ENCODE measurements at places on chromosomes 12 and 14.
A peak's percentile ranks its signal among the peaks of the same experiment; 100 is the strongest.

DNA sequence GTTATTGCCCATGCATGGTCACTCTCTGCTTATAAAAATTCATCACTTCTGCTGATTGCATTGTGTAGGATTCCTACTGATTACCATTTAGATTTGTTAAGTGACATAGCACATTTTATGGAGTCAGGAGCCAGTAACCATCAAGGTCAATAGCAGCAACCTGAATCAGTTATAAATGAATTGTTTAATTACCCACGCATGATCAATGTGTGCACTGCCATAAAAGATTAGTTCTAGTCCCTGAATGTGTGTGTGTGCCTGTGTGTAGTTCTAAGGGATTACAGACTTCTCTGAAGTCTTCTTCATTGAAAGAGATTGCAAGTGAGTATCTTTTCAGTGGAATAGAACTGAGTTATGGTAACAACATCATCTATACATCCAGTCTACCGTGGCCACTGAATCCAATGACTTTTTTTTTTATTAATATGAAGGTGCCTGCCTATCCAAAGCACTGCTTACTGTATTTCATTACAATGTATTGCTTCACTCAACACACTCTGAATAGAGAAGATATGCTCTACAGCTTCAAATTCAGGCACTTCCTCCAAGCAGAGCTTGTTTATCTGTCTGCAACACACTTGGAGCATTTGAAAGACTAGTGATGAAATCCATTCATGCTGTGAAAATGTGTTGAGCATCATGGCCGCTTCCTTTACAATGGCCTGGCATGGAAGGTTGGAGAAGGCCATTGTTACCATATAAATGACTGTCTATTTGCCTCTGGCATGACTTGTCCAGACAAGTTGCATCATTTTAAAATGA lies 381.7 kb downstream of the DIO2 start:
- DNase-seq: no peak

DNA sequence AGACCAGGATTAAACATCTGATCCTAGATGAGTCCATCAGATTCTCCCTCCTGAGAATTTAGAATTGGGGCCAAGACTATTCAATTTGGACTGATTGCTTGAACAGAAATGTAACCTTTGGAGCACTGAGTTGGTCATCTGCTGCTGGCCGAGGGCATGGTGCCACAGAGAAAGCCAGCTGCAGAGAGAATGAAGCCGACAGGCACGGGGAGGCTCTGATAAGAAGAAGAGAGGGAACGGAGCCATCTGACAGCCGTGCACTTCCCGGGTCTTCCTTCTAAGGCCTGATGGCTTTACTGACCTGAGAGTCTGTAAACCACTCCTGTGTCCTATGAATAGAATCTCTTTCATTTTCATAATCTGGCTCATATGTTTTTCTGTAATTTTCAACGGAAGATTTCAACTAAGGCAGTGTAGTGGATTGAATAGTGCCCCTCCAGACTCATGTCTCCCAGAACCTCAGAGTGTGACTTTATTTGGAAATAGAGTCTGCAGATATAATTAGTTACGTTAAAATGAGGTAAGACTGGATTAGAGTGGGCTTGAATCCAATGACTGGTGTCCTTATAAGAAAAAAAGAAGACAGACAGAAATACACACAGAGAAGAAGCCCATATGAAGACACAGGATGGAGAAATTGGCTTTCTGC lies 39.1 kb upstream of the FRS2 start:
- no peak for DNase-seq

DNA sequence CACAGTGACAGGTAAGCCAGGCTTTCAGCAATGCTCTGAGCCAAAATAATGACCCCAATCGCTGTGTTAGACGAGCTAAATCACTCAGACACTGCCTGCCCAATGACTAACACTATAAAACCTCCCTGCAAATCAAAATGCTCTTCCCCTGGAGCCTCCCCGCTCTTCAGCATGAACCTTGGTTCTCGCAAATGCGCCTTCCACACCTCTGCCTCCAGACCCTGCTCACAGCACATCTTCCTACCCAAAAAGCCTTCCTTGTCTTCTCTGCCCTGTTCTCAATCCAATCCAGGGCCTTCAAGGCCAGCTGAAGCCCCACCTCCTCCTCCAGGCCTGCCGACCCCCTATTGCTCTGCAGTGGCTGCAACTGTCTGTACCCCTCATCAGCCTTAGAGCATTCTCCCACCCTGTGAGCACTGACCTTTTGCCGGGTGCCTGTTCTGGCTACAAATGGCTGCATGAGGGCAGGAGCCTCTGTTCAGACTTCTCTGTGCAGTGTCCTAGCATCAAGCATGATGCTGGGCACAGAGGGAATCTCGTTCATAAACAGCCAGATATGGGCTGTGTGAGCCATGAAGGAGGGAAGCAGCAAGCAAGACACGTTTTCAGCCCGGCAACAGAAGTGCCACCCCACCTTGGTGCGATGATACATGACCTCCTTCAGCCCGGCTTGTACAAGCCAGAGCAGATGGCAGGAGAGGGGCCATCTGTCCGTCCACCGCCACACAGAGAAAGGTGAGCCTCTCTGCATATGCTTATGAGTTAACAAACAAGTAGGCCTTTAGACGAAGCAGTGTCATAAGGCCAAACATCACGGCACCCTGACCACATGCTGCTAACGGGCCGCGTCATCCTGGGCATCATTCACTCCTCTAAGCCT lies 64.5 kb upstream of the DDX11 start:
- no peak for DNase-seq

GRCh38 chr14:105902131-105902898 lies 375.9 kb downstream of the TMEM121 start:
- no peak for DNase-seq

DNA sequence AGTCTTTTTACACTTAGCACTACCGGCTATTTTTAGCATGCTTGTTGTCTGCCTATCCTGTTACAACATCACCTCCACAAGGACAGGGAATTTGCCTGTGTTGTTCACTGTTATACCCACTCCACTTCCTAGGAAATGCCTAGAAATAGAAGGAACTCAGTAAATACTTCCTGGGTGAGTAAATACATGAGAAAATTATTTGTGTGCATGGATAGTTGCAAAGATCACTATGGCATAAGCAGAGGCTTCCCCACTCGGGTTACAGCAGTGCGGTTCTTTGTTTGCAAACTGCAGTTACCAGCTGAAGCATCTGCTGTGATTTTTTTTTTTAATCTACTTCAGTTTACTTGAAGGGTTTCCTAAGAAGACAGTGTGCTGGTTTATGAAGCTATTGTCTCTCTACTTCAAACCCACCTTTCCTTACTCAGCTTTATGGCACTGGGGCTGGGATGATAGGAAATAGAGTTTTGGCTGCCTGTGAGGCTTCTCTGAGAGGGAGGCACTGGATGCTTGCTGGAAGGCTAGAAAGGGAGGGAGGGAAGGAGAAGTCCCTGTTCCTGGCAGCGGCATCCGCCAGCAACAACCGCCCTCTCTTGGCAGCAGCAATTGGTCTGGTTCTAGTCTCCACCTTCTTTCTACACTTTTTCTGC lies 29.0 kb downstream of the PDE6H start:
- no peak for DNase-seq

- no peak for DNase-seq
These were observed 654 bp downstream of the FOXG1 start for GRCh38 chr14:28767030-28767852.

DNA sequence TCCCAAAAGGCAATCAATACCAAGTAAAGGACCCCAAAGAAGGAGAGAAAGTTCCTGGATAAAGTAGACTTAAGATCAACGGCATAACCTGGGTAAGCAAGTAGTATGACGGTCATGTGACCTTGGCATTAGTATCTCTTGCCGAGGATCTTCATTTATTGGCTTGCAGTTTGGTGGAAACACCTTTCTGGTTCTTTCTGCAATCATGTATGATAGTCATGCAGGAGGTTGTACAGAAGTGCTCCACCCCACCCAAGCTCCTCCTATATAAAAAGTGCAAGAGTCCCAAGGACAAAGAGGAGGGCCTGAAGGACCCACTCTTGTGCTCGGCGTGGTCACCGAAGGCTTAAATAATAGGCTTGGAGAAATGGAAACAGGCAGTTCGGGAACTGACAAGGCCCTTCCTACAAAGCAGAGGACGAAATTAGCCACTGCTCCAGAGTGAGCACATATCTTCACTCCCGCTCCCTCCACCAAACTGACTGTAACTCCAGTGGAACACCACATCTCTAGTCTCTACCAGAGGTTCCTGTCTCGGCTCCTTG lies 750 bp downstream of the CS start:
- DNase-seq: peak; percentile 66

GRCh38 chr12:55925870-55926737 lies 1.6 kb downstream of the PYM1 start:
- DNase-seq: no peak

DNA sequence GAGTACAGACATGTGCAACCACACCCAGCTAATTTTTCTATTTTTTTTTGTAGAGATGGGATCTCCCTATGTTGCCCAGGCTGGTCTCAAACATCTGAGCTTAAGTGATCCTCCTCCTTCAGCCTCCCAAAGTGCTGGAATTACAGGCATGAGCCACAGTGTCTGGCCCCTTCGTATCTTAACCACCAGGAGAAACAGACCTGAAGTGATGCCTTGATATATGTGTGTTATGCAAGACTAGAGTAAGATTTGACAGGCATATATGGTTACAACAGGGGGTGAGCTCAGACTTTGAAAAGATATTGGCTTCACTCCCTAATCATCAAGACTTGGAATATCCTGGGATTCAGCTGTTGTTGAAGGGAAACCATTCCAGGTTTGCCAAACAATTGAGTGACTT lies 10.7 kb upstream of the GALNT6 start:
- DNase-seq: no peak

GRCh38 chr12:54024127-54024526 lies 4.1 kb upstream of the HOXC6 start:
- DNase-seq: no peak

GRCh38 chr12:59096246-59096645 lies 175.9 kb upstream of the LRIG3 start:
- DNase-seq: no peak

DNA sequence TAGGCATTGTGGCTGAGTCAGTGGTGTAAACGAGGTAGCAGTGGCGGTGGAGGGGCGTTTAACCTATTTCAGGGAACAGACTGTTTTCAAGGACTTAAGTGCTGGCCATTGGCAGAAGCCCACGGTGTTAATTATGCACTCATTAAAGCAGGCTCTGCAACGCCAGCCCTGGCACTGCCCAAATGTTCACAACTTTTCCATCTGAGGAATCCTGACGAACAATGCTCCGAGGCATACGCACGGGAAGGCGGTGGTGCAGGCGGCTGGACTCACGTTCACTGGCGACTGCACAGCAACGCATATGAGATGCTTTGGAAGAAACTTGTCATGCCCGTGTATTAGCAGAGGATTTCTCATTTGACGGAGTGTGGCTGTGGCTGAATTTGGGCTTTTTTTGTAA lies 70.6 kb upstream of the SLC24A4 start:
- DNase-seq: no peak

GRCh38 chr14:66638689-66639088 lies 130.7 kb downstream of the GPHN start:
- DNase-seq: no peak

DNA sequence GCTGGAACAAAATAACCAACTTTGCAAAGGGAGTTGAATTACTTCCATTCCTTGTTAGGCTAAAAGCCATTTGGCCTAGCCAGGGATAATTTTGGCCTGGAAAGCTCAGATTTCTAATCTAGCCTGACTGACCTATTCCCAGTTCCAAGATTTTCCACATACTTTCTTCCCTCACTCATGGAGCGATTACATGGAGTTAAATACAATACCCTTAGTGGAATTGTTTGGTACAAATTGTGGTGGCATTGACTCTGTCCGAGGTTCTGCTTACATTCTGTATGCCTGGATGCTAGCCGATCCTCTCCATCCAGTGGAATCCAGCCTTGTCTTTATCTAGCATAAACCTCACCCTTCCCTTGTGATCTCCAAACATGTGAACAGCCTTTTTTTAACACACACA lies 965.1 kb downstream of the DIO2 start:
- no peak for DNase-seq

- DNase-seq: no peak
These were observed 5.4 kb downstream of the VSIG10 start for GRCh38 chr12:118098401-118098800.

DNA sequence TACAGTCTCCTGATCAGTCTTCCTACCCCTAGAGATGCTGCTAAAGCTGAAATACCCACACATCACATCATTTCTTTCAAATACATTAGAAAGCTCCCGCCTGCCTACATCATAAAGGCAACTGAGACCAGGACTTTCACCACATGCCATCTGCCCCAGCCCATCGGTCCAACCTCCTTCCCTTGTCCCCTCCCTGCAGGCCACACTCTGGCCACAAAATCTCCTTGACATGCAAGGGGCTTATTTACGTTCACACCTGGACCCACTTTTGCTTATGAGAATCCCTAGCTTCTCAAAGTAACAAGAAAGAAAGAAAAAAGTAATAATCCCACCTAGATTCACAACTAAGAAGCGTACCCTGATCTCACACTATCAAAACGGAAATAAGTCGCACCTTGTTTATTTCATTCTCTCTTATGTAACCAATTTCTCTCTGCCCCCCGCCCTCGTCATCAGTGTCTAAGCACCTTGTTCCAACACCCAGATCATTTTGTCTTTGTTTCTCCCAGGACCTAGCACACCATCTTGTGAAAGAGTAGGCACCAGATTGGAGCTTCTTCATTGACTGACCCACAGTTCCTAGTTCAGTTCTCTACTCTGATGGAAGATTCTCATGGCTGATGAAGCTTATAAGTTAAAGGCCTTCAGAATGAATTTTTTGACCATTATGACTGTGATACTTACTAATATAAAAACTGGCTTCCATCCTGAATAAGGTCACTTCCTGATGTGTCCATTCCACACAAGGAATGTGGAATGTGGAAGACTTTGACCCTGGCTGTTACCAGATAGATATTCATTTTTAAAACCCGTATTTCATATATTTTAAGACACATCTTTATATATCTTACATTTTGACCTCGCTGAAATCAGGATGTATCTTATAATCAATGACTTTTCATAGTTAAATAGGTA lies 7.7 kb downstream of the WSB2 start:
- peak; percentile 27 for DNase-seq

- no peak for DNase-seq
These were observed 90.0 kb downstream of the RMST start for GRCh38 chr12:97552410-97553121.

DNA sequence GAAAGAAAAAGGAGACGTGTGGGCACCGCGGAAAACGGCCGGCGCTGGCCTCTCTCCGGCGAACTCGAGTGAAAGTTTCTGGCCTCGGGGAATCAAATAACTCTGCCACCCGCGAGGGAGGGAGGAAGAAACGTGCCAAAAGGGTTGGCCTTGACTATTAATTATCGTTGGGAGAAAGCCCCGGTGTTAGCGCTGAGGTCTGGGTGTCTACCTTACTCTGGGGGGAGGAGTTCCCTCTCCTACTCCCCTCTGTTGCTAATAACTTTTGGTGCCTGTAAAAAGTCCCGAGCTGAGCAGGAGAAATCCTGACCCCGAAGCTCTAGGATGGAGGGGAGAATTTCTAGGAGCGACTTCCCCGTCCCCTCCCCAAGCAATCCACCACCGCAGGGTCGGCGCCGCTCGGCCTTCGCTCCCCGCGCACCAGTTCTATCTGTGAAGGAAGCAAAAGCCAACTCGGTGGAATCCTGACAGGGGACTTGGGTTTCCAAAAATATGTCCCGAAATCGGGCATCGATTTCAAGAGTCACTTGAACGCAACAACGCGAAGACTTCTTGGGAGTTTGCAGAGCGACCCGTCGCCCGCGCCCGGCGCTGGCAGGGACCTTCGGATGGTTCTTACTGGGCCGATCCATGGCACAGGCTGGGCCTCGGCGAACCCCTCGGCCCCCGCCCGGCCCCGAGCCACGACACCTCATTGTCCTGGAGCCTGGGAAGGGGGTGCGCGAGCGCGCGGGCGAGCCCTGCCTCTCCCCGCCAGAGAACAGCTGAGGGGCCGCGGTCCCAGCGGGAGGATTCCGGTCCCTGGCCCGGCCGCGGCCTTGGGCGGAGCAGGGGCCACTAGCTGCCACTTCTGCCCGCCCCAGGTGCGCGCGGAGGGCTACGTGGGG lies 1.7 kb downstream of the OTX2 start:
- DNase-seq: no peak
